ENCODE measurements at places on chromosomes 16 and 17.

GRCh38 chr16:12092544-12092921 lies 116.0 kb downstream of the SNX29 start:
- DNase-seq, result peak; percentile 47

DNA sequence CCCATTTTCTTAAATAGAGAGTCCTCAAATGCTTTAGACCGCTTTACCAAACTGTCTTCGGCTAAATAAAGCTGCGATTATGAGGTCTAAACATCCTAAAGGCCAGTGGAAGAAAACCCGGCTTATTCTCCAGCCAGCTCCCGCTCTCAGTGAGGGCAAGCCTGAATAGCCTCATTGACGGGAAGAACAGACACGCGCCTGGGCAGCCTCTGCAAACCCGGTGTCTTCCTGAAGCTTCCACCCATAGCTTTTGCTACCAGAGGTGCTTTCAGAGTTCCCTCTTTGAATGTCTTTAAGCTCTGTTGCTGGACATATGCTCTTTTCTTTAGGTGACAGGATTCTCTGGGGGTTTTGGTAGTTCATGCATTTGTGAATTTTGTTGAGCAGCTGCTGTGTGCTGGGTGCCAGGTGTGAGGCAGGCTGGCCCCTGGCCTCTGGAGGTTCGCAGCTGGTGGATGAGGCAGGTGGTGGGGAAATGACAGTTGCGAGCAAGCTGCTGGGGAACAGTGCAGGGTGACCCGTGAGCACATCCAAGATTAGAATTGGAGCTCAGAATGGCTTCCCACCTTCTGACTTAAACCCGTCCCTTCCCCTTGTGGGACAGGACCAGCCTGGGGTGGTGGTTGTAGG lies 44.7 kb downstream of the CRISPLD2 start:
- DNase-seq, result peak; percentile 33

GRCh38 chr16:72568502-72568901 lies 396.5 kb upstream of the PMFBP1 start:
- DNase-seq, result no peak

GRCh38 chr17:42521036-42521435 lies 15.0 kb upstream of the NAGLU start:
- no peak for DNase-seq

- DNase-seq, result no peak
These were observed 150.3 kb downstream of the ASIC2 start for GRCh38 chr17:33142705-33143299.

GRCh38 chr17:18314059-18314730 lies 599 bp downstream of the TOP3A start:
- DNase-seq, result no peak

DNA sequence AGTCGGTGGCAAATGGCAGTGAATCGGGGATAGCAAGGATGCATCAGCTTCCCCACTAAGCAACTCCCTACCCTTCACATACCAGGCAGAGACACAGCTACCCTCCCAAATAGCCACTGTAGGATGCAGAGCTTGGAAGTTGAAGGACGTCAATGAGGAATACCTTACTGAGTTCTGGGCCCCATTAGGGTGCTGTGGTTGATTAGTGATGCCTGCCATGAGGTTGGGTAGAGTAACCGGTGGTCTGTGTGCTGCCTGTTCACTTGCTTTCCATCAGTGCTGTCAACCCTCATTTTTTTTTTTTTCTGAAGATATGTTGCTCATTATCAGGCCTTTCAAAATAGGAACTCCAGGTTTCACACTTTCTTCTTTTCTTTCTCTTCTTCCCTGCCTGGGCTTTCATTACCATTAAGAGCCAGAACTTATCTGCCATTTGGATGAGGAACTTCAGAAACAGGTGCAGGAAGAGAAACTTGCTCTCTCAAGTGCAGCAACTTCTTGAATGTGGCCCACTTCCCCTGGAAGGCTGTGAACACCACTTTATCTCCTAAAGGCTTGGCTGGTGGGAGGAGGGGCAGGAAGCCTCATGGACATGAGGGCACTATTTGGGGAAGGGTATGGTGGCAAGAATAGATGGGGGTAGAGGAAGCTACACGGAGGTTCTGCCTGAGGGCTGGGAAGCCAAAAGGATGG lies 183.5 kb downstream of the NTN1 start:
- DNase-seq, result no peak

- DNase-seq, result no peak
These were observed 6.8 kb upstream of the CLUH start for GRCh38 chr17:2718150-2718938.

GRCh38 chr17:4899341-4900230 lies at the start of gene C17orf107:
Gene C17orf107, plus strand, starts transcription at chr17:4899536. Its CDS starts 227 bp downstream, at chr17:4899763.
- DNase-seq, result no peak

DNA sequence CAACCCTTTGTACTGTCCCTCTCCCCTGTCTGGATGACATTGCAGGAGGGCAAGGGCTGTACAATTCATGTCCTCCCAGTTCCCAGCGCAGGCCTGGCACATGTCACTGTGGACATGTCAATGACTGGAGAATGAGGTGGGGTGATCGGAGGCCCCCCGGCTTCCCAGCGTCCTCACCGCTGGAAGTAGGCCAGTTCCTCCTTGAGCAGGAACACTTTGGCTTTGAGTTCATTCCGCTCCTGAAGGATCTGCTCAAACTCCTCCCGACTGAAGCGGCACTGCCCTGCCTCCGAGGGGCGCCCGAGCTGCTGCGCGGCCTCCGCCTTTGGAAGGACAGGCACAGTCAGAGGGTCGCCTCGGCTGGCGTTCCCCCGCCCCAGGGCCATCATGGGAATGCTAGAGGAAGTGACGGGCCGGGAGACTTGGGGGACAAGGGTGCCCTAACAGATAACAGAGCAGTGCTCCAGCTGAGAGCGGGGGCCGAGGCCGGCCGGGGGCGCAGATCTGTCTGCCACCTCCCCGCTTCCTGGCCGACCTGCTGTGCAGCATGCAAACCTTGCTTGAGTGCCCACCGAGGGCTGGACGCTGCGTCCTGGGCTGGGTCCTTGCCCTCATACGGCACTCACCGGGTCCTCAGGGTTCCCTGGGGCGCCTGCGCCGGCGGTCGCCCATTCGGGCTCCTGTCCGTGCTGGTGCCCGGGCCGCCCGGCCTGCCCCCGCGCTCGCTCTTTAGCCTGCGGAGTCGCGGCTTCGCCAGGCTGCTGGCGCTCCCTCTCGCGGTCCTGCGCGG lies 1.3 kb downstream of the RILP start:
- DNase-seq, result no peak

GRCh38 chr16:85461022-85461813 lies 151.9 kb upstream of the GSE1 start:
- peak; percentile 88 for DNase-seq

DNA sequence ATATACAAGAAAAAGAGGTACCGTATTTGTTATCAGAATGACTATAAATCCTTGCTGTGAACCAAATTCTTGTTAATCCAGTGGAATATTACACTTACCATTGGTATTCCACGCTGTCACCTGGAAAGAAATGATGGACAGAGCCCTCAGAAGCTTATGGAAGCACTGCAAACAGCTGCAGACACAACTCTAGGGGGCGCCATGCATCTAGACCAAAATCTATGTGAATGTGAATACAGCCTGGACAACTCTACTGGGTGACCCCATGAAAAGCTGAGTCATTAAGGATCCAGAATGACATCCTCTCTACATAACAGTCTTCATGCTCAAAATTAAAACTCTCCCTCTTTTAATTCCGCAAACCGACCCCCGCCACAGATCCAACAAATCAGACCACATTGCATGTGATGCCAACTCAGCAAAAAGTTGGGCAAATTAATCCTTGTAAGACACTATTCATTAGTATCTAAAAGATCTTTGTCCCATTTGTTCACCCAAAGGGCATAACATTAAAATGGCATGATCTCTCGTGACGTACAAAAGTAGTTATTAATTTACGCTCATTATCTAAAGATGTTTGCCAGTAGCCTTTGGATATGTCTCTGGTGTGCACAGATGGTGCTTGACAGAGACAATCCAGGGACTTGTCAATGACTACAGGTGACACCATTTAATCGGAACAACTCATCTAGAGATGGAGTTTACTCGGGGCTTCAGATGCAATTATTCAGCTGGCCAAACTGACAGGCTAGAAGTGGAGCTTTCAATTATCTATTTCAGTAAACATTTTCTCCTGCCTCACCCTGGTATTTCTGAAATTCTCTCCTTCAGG lies 552.7 kb upstream of the PSMD7 start:
- DNase-seq, result no peak

DNA sequence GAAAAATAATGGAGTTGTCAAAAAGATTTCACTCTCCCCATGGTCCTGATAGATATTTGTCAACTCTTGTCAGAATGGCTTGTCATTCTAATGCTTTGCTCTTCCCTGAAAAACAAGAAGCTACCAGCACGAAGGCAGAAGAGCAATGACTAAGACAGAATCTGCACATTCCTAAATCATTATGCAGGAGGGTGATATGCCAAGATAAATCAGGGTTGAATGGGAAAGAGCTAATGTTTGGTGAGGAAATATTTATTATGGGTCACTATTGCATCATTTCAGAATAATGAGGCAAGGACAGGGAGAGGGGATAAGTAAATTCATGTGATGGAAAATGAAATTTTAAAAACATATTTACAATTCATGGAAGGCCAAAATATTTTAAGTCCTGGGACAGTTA lies 297.5 kb upstream of the XYLT1 start:
- DNase-seq, result no peak

DNA sequence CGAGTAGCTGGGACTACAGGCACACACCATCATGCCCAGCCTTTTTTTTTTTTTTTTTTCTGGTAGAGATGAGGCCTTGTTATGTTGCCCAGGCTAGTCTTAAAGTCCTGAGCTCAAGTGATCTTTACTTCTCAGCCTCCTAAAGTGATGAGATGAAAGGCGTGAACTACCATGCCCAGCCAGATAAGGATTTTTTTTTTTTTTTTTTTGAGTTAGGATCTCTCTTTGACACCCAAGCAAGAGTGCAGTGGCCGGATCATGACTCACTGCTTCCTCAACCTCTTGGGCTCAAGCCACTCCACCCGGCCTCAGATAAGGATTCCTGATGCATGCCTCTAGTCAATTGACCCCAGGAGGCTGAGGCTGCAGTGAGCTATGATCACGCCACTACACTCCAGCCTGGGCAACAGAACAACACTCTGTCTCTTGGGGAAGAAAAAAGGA lies 11.2 kb upstream of the PLEKHG4 start:
- no peak for DNase-seq

- no peak for DNase-seq
These were observed 9.4 kb downstream of the ALOX15B start for GRCh38 chr17:8048236-8048635.

GRCh38 chr17:19904412-19904811 lies 36.7 kb upstream of the ULK2 start:
- DNase-seq, result no peak

- DNase-seq, result no peak
These were observed 14.4 kb upstream of the DHRS7C start for GRCh38 chr17:9805769-9806168.

DNA sequence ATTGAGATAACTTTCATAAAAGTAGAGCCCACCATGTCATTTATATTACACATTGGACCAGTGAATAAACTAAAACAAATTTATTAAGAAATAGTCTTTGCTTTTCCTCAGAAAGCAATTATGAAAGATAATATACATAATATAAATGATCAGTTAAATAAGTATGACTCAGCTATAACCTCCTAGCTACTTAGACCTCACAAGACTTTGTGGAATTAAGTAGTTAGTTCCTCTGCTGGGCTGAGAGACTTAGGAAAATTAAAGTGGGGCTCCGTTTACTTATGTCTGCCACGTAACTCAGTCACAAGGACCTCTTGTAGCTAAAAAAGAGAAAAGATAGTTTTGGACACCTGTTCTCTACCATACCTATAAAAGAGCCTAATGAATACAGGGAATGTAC lies 76.9 kb downstream of the MRTFB start:
- DNase-seq, result no peak

- no peak for DNase-seq
These were observed 21.3 kb upstream of the UBE2I start for GRCh38 chr16:1287982-1288670.

- DNase-seq, result peak; percentile 98
These were observed 59.6 kb downstream of the MAP2K6 start for GRCh38 chr17:69473841-69474831.

- DNase-seq, result peak; percentile 89
These were observed 13.1 kb downstream of the SLC38A8 start for GRCh38 chr16:84029297-84030047.

GRCh38 chr16:9898124-9898523 lies 284.1 kb downstream of the GRIN2A start:
- no peak for DNase-seq

GRCh38 chr17:29715680-29716079 lies 93.0 kb upstream of the CORO6 start:
- no peak for DNase-seq

- DNase-seq, result peak; percentile 69
These were observed 9.9 kb downstream of the TBX2 start for GRCh38 chr17:61409301-61410112.

GRCh38 chr17:29433541-29433940 lies 43.4 kb downstream of the TAOK1 start:
- no peak for DNase-seq

GRCh38 chr17:5500589-5501391 lies 14.4 kb downstream of the MIS12 start:
- DNase-seq, result peak; percentile 84

GRCh38 chr16:56997264-56997663 lies 7.9 kb downstream of the NLRC5 start:
- DNase-seq, result no peak

- no peak for DNase-seq
These were observed at the start of gene CIITA for GRCh38 chr16:10876799-10877341. Gene CIITA, plus strand, starts transcription at chr16:10877202. Its CDS starts 129 bp downstream, at chr16:10877331.

DNA sequence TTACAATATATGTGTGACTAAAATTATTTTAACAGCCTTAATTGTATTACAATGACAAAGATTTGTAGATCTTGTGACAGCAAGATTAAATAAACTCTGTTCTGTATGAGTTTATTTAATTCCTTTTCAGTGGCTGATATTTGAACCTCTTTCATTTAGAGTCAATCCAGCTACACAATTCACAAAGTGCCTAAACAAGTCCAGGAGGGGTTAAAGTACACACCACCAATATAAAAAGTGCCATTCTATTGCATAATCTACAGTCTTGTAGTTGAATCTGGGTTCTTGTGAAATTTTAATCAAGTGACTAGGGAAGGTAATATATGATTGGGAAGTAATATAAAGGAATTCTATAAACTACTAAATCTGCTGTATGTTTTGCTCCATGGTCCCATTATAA lies 3.9 kb upstream of the NFAT5 start:
- no peak for DNase-seq
